ENCODE measurements at places on chromosomes 1 and 21.

- DNase-seq: no peak
Measured at GRCh38 chr1:62508187-62508758, 71.4 kb downstream of the USP1 start.

DNA sequence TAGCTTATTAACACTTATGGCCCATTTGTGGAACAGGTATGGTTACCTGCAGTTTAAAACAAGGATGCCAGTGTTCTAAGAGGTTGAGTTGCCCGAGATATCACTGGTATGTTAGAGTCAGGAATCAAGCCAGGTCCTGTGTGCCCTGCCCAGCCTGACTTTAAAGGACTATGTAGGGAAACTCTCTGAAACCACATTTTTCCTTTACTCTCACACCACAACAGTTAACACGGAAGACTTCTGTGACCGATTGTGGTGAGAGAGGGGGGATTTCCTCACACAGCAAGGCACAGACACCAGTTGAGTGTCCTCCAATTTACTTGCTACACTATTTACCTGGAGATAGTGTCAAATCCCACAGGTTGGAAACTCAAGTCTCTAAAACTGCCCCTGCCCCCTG is 47.8 kb downstream of the UCK2 start:
- DNase-seq: no peak

DNA sequence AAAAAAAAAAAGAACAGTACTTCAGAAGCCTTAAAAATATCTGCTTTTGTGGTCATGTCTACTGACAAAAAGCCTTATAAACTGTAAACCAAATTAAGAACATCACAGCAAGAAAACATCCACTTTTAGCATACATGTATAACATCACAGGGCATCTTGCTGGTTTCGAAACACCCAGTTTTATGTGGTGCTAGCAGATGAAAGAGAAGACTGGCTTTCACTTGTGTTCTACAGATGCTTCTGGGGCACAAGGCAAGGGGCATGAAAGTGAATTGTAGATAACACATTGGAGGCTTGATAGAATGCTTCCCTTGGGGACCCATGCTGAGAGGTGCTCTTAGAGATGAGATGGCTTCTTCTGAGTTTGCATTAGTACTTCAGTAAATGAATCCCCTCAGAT is 543.7 kb upstream of the PKN2 start:
- DNase-seq: no peak

DNA sequence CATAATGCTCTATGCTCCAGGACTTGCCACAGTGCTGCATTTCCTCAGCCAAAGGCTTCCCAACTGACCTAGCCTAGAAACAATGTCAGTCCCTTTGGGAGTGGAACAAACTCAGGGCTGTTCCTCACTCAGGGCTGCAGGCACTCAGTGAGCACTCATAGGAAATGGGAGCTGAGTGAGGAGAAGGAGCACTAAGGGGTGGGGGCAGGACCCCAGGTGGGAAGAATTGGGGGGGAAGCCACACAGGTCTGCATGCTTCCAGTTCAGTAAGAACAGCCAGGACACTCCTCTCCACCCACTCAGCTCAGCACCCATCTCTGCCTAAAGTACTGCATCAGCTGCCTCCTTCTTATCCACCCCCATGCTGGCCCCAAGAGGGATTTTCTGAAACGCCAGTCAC is 7.3 kb upstream of the SLC5A9 start:
- DNase-seq: no peak

DNA sequence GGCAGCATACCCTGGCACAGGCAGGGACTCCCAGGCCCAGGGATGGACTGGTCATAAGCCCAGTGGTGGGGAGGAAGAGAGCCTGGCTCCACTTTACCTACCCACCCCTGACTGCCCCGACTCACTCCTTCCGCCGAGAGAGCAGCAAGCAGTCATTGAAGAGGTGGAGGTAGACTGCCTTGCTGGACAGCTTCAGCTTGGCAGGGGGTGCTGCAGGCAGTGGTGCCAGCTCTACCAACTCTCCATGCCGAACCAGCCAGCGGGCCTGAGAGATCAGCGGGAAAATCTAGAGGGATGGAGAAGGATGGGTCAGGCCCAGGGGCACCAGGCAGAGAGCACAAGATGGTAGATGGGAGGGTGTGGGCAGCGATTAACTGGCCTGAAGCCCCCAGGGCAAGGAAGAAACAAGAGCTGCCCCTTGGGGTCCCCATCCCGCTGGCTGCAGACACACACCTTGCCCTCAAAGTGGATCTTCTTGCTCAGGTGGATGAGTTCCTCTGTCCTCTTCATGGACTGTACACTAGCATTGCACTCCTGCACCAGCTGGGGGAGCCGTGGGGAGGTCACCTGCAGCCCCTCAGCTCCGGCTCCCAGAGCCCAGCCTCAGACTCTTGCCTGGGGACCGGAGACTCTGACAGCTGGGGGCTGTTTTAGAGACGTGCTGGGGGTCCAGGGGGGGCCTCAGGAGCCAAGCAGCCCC is 7.7 kb downstream of the ARHGEF19 start:
- DNase-seq: peak; percentile 36

DNA sequence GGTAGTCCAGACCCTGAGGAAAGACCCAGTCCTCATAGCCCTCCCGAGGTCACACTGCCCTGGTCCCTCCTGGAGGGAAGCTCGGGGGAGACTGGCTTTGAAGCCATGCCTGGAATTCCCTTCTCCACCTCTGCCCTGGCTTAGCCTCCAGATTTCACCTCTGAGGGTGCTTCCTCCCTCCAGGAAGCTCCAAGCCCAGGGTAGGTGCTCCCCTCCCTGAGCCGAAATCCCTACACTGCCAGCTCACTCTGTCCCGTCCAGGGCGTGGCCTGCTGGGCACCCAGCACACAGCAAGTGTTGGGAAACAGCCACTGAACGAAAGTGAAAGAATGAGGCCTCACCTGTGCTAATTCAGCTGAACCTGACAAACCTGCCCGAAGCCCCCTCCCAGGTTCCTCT is 6.0 kb upstream of the TNFRSF25 start:
- DNase-seq: no peak

- DNase-seq: no peak
Measured at GRCh38 chr1:204161609-204162493, 4.3 kb downstream of the REN start.

GRCh38 chr1:9649769-9650168 is 1.8 kb upstream of the PIK3CD start:
- DNase-seq: no peak

GRCh38 chr1:183281039-183281438 is 95.0 kb downstream of the LAMC2 start:
- peak; percentile 15 for DNase-seq

- no peak for DNase-seq
Measured at GRCh38 chr1:217525773-217526490, 105.0 kb downstream of the GPATCH2 start.

- no peak for DNase-seq
Measured at GRCh38 chr1:12697397-12697796, 18.5 kb upstream of the AADACL3 start.

GRCh38 chr1:39110325-39110851 is 84.2 kb downstream of the NDUFS5 start:
- no peak for DNase-seq

DNA sequence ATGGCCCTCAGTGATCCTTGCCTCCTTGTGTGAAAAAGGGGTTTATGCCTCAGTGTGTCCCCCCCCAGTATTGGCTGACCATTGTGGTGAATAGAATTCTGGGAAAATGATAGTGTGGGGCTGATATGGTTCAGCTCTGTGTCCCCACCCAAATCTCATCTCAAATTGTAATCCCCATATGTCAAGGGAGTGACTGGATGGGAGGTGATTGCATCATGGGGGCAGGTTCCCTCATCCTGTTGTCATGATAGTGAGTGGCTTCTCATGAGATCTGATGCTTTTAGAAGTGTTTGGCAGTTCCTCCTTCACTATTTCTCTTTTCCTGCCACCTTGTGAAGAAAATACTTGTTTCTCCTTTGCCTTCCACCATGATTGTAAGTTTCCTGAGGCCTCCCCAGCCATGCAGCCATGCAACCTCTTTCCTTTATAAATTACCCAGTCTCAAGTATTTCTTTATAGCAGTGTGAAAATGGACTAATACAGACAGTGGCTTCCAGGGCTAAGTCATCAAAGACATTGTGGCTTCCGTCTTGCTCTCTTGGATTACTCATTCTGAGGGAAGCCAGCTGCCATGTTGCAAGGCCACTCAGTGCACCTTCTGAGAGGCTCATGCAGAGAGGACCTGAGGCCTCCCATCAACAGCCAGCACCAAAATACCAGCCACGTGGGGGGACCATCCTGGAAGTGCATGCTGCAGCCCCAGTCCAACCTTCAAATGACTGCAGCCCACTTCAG is 40.6 kb upstream of the SOD1 start:
- DNase-seq: no peak

GRCh38 chr1:6033986-6034749 is 11.5 kb upstream of the KCNAB2 start:
- DNase-seq: peak; percentile 45

DNA sequence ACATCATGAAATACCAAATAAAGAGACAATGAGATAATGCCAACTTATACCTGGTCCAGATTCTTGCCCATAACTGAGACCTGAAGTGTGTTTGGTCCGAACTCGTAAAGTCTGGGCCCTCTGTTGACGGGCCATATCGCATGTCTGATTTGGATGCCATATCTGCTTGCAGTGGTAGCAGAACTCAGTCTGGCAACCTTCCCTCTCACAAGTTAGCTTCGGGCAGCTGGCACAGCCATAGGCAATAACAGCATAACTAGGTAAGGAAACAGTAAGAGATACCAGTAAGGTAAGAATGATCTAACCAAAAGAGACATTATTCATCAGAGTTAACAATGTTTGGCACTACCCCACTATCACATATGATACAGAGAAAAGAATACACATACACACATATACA is 15.1 kb downstream of the RNF19B start:
- DNase-seq: no peak

- DNase-seq: no peak
Measured at GRCh38 chr21:18369115-18369514, 34.5 kb downstream of the TMPRSS15 start.

DNA sequence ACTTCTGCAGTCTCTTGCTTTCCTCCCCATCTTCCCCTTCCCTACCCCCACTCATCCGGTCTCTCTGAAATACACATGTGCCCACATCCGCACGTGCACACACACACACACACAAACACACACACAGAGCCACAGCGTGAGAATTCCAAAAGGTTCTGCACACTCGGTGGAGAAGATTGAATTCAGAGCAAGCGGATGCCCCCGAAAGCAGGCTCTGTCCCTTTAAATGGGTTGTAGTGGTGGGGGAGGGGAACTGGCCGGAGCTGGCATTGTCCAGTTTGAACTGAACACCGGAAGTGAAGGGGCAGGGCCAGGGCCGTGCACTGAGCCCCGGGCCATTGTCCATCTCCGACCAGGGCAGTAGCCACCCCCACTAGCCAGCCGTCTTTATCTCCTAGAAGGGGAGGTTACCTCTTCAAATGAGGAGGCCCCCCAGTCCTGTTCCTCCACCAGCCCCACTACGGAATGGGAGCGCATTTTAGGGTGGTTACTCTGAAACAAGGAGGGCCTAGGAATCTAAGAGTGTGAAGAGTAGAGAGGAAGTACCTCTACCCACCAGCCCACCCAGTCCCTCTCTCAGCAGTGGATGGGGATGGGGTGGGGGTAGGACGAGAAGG is 1.3 kb upstream of the LIN28A start:
- DNase-seq: no peak

- no peak for DNase-seq
Measured at GRCh38 chr1:231094421-231094820, 54.4 kb upstream of the FAM89A start.

- no peak for DNase-seq
Measured at GRCh38 chr1:226432586-226433340, 24.9 kb upstream of the PARP1 start.

GRCh38 chr21:42534421-42535378 is 21.0 kb downstream of the SLC37A1 start:
- DNase-seq: no peak

DNA sequence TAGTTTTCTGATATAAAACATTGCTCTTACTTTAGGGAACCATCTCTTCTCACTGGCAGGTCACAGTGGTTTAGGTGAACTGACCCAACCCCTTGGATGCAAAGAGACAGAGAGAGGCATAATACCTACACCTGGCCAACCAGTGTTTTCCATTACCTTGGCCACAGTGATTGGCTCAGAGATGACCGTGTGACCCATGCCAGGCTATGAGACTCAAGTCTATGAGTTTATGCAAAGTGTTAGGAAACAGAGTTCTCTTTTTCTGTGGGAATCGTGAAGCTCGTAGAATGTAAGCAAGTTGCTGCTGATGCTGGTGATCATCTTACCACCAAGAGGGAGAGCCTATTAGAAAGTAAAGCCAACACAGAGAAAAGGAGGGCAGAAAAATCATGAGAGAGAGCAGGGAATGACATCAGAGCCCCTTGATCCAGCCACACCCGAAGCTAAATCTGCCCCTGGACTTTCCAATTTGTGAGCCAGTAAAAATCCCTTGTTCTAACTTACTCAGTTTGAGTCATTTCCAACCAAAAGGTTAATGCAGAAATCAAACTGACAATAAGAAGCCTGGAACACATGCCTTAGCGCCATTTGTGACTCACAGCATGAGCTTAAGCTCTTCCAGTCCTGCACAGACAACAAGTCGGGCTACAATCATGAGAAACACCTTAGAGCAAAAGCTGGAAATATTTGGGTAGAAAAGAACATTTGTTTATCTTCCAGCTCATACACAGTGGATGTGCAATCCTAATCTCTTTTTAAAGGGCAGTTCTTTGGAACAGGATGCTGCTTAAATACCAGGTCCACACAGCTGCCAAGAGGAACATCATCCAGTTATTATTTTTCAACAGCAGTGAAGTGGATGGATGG is 81.3 kb upstream of the KAZN start:
- no peak for DNase-seq

- DNase-seq: no peak
Measured at GRCh38 chr1:226584164-226584563, 35.6 kb downstream of the STUM start.

GRCh38 chr1:160076295-160076694 is 5.0 kb upstream of the KCNJ9 start:
- no peak for DNase-seq

DNA sequence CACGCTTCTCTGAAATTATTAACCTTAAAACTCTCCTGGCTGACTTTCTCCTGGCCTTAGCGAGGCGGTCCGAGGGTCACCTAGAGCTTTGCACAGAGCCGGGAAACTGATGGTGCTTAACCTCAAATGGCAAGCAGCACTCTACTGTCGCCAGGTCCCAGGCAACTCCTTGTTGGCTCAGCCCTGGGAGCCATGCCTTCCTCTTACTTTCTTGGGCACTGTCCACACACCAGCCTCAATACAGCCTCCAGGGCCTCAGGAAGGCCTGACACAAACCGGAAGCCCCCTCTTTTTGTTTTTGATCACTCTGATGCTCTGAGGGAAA is 3.8 kb downstream of the TRABD2B start:
- no peak for DNase-seq

- DNase-seq: no peak
Measured at GRCh38 chr1:193016788-193017187, 42.4 kb downstream of the UCHL5 start.

- DNase-seq: no peak
Measured at GRCh38 chr1:50271337-50271736, 151.9 kb downstream of the DMRTA2 start.

- peak; percentile 21 for DNase-seq
Measured at GRCh38 chr1:44924835-44925464, 61.4 kb downstream of the EIF2B3 start.

GRCh38 chr1:228180959-228181644 is 15.5 kb downstream of the IBA57 start:
- no peak for DNase-seq

All from SHP77 (cell line).